ENCODE measurements at places on chromosomes 12 and 14.
A peak's percentile ranks its signal among the peaks of the same experiment; 100 is the strongest.

DNA sequence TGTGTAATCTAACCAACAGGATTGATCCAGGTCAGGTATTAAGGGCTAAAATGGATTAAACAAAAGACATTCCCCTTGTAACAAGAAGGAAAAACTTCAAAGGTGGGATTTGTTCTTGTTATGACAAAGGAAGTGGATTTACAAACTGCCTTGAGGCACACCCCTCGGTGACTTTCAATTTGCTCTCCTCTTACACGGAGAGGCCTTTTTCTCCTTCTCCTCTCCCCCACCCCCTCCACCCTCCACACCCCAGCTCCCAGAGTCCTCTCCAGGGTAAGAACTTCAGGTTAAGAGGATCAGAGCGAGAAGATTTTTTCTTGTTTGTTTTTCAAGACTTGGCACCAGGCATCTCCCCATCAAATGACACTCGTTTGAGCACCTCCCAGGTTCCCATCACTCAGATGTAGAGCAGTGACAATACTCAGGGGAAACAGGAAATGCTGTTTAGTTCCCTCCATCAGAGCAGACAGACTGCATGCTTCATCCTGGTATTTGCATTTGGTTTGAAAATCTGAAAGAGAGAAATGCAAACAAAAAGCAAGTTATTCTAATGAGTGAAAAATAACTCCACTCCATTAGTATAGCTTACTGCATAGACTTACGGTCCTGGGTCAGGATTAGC, 77.6 kb upstream of the TMEM260 start:
- DNase-seq, result no peak

GRCh38 chr12:57837864-57838562, 8.5 kb downstream of the CTDSP2 start:
- DNase-seq, result no peak

- DNase-seq, result peak; percentile 66
Observed at GRCh38 chr14:60722357-60723115, 1.6 kb downstream of the SIX4 start.

- DNase-seq, result no peak
Observed at GRCh38 chr12:11269607-11270006, at the start of gene PRB3. TSS of gene PRB3 (minus strand) at chr12:11269707. CDS start at chr12:11269669, 38 bp downstream.

- no peak for DNase-seq
Observed at GRCh38 chr12:92271341-92271740, 125.7 kb upstream of the BTG1 start.

DNA sequence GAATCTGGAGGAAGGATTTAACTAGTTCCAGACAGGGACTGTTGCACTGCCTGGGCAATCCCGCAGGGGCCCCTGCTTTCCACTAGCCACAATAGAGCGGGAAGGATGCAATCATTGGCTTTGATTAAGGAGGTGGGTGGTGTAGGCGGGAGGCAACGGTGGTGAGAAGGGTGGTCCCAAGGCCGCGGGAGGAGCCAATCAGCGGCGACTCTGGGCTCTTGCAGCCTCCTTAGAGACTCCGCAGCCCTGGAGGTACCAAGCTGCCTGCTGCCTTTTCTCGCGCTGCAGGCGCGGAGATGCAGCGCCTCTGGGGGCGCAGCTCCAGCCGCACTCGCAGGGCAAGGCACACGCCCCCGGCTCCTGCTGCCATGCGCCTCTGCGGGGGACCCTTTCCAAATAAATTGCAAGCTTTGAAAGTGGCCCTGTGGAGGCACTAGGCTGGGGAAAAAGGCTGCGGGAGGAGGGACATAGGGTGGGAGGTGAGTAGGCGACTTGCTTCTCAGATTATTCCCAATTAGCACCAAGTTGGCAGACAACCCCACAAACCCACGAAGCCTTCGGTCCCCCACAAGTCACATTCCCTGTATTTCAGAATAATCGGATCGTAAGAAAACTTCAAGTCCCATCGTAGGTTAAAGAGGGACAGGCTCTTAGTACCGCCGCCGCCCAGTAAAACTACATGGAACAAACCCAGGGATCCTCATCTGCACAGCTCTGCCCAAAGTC, 858 bp upstream of the KCNA1 start:
- peak; percentile 52 for DNase-seq

- peak; percentile 8 for DNase-seq
Observed at GRCh38 chr12:107955966-107956643, 173.0 kb upstream of the WSCD2 start.

GRCh38 chr12:77354766-77355362, 289.5 kb upstream of the E2F7 start:
- DNase-seq, result no peak

GRCh38 chr12:38697289-38697688, 208.1 kb downstream of the CPNE8 start:
- DNase-seq, result no peak

DNA sequence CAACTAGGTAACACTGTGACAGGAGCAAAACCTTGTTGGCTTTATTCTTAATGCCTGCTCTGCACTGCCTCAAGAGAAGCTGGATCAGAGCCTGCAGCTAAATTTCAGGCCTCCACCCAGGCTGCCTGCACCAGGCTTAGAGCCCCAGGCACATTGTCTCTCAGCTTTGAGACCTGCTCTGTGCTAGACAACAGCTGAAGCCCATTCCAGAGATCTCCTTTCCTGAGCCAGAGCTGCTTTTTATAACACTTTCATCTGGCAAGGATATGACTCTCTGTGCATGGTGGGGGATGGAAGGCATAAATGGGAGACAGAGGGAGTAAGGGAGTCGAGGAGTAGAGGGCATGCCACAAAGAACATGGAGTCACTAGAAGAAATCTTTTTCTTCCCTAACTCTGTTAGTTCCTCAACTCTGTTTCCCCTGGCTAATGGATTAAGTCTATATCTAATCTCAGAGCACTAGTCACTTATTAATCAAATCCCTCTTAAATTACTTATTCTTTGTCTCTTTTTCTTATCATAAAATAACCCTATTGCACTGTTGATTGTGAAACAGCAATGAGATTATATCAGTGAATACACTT, 27.1 kb upstream of the LUM start:
- DNase-seq, result peak; percentile 19

DNA sequence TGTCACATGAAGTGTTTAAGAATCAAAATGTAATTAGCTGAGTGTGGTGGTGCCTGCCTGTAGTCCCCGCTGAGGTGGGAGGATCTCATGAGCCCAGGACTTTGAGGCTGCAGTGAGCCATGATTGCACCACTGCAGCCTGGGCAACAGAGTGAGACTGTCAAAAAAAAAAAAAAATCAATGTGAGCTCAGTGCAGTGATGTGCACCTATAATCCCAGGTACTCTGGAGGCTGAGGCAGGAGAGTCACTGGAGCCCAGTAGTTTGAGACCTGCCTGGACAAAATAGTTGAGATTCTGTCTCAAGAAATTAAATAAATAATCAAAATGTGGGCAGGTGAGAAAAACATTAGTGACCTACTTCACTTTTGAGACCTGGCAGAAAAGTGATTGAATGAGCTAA, 140.0 kb downstream of the MON2 start:
- no peak for DNase-seq

- DNase-seq, result peak; percentile 27
Observed at GRCh38 chr12:65122703-65123102, 1.6 kb upstream of the WIF1 start.

DNA sequence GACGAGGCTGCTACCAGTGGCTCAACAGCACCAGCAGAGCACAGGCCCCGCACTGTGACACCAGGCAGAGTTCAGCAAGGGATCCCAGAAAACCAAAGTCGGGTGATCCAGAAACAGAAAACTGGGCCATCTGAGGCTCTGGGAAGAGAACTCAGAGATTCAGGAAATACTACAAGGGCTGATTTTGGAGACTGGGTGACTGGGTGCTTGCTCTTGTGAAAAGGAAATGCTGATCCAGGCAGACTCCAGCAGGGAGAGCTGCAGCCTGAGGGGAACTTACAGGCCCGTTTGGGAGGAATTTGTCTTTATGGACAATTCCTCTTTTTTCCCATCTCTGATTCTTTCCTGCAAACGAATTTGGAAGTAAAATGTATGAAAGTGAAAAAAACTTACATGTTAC, 28.2 kb downstream of the FOXN3 start:
- no peak for DNase-seq

DNA sequence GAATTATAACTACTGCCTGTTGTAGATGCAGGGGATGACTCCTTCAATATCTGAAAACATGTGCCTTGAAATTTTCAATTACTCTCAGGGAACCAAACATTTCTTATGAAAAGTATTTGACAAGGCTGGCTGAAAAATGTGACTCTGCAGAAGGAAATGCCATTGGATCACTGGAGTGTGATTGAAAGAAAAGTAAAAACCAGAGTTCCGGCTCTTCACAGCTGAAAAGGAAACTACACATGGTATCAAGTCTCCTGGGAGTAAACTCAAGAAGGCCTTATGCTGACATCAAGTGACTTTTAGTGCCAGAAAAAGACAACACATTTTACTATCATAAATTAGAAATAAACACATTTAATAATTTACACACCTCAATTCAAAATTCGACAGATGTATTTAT, 693.0 kb downstream of the LRFN5 start:
- DNase-seq, result no peak

- no peak for DNase-seq
Observed at GRCh38 chr12:96347130-96347699, 53.0 kb downstream of the CDK17 start.

GRCh38 chr12:103833095-103833775, 7.8 kb downstream of the NT5DC3 start:
- peak; percentile 25 for DNase-seq

DNA sequence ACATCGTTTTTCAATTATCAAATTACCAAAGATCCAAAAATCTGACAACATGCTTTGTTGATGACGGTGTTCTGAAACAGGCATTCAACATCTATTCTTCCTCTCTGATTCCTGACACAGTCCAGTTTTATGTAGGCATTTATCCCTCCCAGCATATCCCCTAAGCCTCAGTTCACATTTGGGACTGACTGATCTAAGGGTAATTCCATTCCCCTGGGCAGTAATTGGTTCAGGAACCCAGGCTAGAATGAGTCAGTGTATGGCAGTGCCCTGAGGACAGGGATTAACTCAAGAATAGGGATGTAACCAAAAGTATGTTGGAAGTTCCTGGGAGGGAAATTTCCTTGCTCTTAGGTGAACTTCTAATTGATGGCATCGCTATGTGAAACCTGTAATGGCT, 10.3 kb upstream of the PCNX1 start:
- no peak for DNase-seq

DNA sequence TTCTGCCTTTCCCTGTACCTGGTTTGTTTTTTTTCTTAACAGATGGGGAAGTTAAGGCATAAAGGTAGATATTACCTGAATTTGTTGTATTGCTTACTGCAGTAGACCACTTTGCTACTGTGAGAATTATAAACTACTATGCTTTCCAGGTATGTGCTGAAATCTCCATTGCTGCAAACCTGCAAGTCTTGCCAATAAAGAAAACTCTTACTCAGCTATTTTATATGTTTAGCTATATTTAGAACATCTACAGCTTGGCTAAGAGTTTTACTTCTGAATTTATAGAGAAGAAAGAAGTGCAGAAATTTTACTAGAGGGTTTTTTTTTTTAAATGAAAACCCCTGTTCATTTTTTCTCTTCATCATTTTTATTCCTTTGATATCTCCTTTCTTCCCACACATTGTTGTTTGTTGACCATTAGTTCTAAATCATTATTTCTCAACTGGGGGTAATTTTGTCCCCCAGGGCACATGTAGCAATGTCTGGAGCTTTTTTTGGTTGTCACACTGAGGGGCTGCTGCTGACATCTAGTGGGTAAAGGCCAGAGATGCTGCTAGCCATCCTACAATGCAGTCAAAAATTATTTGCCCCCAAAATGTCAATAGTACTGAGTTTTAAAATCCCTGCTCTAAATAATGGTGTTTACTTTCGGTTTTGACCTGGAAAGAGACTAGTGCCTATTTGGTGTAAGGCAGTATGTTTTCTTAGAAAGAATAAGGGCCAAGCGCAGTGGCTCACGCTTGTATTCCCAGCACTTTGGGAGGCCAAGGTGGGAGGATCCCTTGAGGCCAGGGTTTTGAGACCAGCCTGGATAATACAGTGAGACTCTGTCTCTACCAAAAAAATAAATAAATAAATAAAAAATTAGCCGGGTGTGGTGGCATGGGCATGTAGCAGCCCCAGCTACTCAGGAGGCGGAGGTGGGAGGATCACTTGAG, 48.6 kb downstream of the PCNX1 start:
- no peak for DNase-seq

- DNase-seq, result no peak
Observed at GRCh38 chr14:104007121-104007520, 64.8 kb upstream of the RD3L start.

DNA sequence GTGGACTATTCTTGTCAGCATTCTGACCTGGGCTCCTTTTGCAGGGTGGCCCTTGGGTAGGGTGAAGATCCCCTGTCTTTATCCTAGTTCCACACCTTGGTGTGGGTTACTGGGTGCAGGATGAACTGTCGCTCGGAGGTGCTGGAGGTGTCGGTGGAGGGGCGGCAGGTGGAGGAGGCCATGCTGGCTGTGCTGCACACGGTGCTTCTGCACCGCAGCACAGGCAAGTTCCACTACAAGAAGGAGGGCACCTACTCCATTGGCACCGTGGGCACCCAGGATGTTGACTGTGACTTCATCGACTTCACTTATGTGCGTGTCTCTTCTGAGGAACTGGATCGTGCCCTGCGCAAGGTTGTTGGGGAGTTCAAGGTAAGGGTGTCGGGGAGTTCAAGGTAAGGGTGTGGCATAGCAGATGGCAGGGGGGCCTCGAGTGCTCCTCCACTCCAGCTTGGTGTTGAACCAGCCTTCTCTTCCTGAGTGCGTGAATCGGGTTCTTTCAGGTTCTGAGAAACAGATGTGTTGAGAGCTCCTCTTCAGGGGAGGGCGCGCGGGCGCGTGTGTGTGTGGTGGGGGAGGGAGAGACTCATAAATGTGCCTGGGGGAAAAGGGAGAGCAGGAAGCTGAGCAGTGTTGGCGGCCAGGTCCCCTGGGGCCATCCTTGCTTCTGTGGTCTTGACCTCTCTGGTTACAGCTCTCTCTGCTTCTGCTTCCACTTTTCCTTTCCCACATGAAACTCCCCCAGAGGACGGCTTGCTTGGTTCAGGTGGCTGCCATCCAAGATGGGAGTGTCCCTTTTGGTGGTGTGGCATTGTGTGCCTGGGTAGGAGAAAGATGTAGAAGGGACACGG, 4.0 kb downstream of the ATG101 start:
- no peak for DNase-seq

- peak; percentile 90 for DNase-seq
Observed at GRCh38 chr14:74501135-74501614, 7.6 kb downstream of the ISCA2 start.

- no peak for DNase-seq
Observed at GRCh38 chr12:75478116-75478794, 2.3 kb upstream of the GLIPR1 start.

DNA sequence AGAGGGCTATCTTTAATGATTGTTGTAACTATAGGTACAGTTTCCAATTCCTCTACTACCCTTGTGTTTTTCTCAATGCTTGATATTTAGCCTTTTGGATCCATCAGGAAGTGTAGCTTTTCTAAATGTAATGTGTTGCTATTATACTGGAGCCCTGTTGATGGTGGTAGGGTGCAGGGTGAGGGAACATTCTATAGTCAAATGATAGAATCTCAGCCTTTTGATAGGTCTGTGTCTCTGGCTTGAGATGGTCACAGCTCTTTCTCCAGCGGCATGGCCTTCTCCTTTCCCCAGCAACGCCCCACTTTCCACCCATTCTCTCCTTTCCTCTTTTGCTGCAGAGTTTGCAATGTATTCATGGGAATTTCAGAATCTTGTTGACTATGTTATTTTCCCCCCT, 398.6 kb downstream of the RERGL start:
- DNase-seq, result no peak
